ELR (cell line): ENCODE measurements at places on chromosomes 7 and 10.

- peak; percentile 55 for DNase-seq
Observed at GRCh38 chr10:50582766-50583762, 40.7 kb downstream of the SGMS1 start.

DNA sequence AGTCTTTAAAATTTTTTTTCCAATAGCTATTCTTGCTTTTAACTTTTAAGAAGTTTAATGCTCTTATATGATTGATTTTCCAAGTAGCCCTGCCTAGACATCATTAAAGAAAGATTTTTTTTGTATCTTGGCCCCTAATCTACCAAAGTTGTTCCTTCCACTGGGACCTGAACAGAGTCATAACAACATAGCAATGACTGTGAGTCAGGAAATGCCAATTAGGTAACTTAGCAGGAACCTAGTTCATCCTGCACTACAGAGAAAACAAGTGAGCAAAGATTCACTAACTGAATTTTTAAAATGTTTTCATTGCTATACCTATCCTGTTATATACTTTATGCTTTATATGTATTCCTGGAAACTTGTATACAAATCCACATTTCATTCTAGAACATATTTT is 284.7 kb downstream of the BICC1 start:
- peak; percentile 65 for DNase-seq

DNA sequence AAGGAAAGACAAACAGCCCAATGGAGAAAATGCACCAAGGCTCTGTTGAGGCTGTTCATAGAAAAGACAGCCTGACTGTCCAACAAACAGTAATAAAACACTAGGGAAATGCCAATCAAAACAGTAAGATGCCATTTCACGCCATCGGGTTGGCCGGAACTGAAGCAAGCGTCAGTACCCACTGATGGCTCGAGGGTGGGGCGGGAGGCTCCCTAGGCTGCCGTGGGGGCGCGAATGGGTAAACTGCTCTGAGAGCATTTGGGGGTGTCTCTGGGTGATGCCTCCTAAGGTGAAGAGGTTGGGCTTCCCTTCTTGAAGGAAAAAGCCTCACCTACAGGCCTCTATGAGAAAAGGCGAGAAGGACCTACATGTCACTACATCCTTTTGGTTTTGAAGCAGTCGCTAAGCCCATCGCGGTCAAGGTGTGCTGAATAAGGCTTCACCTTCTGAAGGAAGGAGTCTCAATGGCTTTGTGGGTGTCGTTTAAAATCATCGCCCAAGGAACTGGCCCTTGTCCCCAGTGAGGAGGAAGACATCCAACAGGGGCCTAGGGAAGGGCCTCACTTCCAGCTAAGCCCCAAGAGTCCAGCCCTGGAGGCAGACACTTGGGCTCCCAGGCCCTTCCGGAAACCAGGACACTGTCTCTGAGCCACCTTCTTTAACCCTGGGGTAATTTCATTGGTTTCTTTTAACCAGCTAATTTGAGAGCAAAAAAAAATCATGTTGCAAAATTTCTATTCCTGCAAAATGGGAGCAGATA is 98.5 kb upstream of the PPP2R2D start:
- no peak for DNase-seq

GRCh38 chr7:79217468-79217867 is 236.0 kb downstream of the MAGI2 start:
- DNase-seq = peak; percentile 20

DNA sequence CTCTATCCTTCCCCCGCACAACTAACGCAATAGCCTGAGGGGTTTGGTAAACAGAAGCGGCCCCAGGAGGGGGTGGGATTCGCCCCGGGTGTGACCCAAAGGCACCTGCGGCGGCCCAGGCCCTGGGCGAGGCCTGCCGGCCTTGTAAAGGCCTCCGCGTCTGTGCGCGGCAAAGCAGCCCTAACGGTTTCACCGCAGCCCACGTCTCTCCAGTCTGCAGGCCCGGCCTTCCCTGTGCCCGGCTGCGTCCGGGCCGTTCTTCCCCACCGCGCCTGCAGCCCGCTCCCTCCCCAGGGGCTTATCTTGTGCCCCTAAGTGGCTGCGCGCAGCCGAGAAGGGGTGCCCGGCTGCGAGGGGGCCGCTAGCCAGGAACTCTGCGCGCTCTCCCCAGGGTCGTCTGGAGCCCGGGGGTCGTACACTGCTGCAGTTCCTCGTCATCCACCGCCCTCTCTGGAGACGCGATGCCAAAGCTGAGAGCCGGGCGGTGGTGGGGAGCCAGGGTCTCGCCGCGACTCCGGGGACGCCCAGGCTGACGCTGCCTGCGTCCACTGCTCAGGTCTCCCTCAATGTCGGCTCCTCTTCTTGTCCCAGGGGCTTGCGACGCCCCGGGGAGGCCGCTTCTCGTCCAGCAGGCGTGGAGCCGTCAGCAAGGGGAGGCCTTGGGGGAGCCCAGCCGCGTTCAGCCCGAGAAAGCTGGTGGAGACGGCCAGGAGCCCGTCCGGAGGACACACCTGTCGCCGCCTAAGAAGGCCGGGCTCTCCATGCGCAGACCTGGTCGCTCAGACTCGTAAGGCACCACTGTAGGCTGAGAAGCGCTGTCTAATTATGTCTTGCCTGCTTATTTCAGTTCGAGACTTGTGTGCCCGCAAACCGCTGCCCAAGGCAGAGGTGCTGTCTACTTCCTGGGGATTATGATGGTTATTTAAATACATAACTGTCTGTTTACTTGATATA is 132.3 kb downstream of the SPAG6 start:
- DNase-seq = no peak

DNA sequence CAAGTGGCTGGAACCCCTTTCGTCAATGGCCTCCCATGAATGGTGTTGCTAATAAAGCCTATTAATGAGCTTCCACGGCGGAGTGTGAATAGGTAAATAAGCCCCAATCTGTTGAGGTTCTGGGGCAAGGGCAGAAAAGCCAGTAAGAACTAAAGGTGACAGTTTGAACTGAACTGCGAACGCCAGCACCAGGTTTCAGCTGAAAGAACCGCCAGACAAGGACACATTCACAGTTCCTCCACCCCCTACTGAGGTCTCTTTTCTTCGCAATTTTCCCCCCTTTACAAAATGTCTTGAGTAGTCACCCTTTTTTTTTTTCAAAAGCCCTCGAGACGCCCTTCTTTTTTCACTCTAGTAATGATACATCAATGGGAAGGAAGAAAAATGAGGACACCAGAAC is 2.4 kb upstream of the FGFR2 start:
- DNase-seq = no peak

DNA sequence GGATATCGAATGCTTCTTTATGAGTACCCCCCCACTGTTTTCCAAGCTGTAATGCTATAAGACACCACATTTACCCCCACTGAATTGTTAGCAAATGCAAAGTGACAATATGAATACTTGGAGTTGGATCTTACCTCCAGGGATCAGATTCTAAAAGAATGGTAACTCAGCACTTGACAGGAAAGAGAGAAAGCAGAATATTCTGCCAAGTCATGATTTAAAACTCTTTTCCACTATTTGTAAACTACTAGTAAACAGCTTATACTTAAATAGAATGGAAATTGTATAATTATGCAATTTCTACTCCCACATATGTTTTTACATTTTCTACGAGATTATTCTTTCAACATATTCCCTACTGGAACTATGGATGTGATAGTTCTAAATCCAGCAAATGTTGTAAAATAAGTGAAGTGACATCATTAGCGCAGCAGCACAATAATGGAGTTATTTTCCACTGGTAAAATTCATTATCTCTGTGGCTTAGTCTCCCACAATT is 56.0 kb upstream of the TFEC start:
- no peak for DNase-seq

DNA sequence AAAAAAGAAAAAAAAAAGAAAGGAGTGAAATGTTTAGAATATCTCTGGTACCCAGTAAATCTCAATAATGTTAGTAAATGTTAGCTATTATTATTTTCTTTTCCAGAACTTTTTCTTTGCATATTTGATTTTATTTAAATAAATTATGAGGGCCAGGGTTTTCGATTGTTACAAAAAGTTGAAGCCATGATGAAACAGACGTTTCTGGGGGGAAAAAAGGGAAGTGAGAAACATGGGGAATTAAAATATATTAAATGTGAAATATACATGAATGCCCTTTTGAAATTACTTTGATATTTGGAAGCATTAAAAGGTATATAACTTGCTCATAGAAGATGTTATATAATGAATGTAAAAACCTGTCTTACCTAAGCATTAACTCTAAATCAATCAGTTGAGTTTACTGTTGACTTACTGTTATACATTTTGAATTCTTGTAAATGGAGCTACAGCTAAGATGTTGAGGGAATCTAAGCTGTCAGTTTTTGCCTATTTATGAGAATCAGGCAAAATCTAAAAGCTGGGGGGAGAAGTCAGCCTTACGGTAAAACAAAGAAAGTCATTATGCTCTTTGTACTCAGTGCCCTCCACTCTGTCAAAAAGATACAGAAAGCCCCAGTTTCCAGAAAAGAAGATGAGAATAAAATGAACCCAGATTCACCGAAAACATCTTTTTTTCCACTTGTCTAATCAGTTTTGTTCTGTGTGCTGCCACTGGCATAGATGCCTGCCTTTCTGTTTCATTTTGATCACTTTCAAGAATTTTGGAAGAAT is 30.0 kb upstream of the KDM7A start:
- DNase-seq = no peak

GRCh38 chr7:143444785-143445184 is 1.5 kb downstream of the TAS2R60 start:
- DNase-seq = no peak

- no peak for DNase-seq
Observed at GRCh38 chr7:908159-908581, 31.8 kb downstream of the GET4 start.

GRCh38 chr10:48383393-48383792 is 76.9 kb downstream of the MAPK8 start:
- peak; percentile 17 for DNase-seq

- no peak for DNase-seq
Observed at GRCh38 chr10:125005312-125006187, 63.6 kb downstream of the ZRANB1 start.

GRCh38 chr7:81161451-81162075 is 242.7 kb upstream of the SEMA3C start:
- peak; percentile 88 for DNase-seq

DNA sequence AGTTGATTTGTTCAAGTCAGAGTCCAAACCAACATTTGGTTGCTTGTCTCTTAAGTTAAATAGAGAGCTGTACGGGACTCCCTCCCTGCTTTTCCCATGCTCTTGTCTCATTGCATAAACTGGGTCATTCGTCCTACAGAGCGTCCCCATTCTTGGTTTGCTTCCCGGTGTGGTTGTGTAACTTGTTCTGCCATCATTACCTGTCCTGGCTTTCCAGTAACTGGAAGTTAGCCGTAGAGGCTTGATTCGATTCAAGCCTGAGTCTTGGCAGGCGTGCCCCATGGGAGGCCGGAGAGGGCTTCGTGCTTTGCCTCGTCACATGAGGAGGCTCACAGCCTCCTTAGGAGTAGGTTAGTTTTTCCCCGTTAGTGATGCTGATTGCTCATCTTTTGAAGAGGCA is 40.2 kb downstream of the FBH1 start:
- DNase-seq = no peak

DNA sequence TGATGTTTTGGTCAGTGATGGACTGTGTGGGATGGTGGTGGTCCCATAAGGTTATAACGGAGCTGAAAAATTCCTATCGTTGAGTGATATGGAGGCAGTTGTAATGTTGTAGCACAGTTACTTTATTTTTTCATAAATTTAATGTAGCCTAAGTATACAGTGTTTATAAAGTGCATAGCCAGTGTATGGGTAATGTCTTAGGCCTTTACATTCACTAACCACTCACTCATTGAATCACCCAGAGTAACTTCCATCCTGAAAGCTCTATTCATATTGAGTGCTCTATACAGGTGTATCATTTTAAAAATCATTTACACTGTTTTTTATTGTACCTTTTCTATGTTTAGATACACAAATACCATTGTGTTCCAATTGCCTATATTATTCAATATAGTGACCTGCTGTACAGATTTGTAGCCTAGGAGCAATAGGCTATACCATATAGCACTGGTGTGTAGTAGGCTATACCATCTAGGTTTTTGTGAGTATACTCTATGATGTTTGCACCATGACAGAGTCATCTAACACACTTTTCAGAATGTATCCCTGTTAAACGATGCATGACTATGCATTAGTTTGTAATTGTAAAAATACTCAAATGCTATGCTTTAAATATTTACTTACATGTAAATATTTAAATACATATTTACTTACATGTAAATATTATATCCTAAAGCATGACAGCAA is 21.0 kb downstream of the PDCD4 start:
- DNase-seq = no peak

- peak; percentile 35 for DNase-seq
Observed at GRCh38 chr7:144830024-144830785, 5.6 kb downstream of the TPK1 start.

DNA sequence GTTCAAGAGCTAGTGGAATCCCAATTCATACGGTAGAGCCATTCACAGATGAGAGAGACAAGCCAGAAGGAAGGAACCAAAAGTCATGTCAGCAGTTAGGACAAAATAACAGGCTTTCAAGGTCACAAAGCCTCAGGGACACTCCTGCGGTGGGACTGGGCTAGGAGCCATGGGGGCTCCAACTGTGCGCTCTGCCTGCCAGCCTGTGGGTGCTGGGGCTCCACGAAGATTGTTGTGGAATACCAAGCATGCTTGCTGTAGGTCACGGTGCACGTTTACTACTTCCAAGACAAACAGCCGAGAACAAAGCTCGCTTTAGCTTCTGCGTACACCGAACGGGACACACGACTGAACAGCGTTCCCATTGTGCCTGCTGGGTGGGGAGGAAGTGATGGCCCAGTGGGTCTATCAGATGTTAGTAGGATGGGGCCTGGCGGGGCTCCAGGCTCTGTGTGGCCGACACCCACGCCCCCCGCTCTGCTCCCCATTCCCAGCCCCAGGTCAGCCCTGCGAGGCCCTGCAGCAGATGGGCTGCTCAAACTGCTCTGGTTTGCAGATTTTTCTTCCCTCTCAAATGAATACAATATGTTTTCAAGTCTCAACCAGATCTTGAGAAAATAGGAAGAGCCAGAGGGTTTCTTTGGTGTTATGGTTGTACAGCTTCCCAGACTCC is 158.9 kb downstream of the EGFR start:
- DNase-seq = no peak

DNA sequence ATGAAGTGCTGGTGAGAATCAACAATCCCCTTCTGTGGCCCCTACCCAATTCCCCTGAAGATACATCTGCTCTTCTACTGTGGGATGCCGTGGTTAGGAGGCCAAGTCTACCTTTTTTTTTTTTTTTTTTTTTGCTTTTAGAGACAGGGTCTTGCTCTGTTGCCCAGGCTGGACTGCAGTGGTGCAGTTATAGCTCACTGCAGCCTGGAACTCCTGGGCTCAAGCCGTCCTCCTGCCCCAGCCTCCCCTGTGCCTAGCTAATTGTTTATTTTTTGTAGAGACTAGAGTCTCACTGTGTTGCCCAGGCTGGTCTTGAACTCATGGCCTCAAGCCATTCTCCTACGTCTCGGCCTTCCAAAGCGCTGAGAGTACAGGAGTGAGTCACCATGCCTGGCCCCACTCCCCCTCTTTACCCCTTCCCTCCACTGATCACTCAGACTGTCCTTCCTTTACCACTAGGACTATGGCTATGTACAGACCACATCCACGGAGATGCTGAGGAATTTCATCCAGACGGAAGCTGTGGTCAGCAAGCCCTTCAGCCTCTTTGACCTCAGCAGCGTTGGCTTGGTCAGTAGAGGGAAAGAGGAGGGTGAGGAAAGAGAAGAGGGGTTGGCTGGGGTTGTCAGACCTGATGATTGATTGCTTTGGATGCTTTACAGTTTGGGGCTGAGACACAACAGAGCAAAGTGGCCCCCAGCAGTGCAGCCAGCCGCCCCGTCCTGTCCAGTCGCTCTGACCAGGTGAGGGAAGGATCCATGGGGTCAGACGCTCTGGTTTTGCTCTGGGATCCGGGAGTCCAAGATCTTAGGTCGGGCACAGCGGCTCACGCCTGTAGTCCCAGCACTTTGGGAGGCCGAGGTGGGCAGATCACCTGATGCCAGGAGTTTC is 1.8 kb downstream of the AP4M1 start:
- DNase-seq = peak; percentile 99
